Aorta (tissue), 5 donors: ENCODE measurements at places on chromosomes 1 and 21.

DNA sequence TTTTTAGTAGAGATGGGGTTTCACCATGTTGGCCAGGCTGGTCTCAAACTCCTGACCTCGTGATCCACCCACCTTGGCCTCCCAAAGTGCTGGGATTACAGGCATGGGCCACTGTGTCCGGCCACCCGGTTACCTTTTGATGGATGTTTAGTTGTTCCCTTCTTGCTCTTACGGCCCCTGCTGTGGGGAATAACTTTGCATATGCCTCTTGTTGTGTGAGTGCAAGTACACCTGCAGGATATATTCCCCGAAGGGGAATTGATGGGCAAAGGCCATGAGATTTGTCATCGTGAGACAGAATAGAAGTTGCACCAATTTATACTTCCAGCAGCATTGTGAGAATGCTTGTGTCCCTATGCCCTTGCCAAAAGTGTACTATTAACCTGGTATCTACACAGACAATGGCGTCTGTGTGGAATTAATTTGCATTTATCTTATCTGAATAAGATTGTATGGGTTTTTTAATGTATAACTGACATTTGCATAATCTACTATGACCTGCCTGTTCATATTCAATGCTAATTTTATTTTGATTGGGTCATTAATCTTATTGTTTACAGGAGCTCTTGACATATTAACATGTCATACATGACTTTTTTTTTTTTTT is 8.1 kb downstream of the IL6R start:
- no peak for DNase-seq

DNA sequence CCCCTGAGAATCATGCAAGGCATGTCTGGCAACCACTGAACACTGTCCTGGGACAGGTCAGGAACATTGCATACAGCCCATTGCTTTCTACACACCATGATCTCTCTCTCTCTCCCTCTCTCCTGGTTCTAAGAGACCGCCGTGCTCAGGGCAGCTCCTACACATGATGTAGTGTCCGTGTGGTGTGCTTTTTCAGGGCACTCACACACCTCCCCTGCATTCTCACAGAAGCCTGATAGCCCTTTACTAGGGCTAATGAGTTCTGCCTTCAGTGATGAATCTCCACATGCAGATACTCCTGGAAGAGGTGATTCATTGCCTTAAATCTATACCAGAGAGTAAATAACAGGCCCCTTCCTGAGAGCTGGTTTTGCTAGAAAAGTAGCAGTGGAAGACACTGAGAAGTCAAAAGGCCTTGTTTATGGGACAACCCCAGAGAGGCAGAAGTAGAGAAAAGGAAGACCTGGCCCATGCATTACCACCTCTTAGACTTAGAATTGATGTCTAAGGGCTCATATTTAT is 7.2 kb upstream of the OLFML2B start:
- DNase-seq = no peak

DNA sequence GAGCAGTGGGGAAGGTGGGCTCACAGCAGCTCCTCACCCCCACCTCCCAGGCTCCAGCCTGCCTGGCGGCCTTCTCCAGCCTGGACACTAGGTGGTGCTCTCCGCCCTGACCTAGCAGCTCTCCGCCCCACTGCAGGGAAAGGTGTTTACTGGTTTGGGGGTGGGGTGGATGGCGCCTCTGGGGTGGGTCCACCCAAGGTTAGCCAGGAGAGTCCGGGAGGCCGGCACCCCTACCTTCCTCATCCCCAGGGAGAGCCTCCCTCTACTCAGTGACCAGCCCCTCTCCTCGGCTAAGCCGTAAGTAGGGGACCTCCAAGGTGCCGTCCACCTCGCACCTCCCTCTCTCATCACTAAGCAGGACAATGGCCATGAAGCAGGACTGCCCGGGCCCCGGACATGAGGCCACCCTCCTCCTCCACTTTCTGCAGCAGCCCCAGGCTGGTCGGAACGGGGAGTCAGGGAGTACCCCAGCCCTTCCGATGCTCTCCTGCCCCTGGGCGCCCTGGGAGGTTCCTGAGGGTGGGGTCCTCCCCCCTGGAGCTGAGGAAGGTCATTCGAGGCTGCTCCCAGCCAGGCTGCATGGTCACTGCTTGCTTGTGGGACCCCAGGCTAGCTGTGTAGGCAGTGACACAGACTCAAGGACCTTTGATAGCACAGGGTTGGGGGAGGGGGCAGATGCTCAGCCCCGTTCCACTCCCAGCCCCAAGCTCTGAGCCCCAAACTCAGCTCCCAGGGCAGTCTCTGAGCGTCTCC is 101.4 kb upstream of the VAMP3 start:
- no peak for DNase-seq

GRCh38 chr1:150905301-150905700 is 18.4 kb downstream of the CTXND2 start:
- DNase-seq = no peak

DNA sequence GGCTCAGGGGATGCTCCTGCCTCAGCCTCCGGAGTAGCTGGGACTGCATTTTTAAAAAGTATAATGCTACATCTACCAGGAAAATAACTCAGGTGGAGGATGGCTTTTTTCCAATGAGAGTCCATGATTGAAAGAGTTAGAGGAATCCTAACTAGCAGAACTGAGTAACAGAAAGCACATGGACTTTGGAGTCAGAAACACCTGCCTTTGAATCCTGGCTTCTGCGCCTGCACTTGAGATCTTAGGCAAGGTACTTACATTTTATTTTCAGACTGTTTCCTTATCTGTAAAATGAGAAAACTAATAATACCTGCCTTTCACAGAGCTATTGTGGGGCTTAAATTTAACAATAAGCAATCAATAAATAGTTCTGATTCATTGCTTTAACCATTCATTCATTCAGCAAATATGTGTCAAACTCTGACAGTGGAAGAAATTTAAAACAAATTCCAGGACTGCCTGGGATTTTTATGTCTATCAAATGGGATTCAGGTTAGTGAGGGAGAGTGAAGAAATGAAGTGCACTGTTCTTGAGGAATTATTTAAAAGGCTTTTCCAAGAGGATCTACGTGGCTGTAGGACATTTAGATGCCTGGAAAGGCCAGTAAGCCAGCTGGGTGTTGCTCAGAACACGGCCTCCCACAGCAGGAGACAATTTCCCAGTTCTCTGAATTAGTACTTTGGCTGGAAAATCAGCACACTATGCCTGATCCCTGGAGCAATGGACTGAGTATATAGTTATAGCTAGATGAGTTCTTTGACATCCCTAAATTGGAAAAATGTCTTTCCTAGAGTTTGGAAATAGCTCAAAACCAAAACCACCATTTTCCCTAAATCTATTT is 12.8 kb upstream of the LBR start:
- no peak for DNase-seq

- no peak for DNase-seq
Measured at GRCh38 chr1:87318806-87319205, 9.9 kb upstream of the LMO4 start.

GRCh38 chr1:183318433-183318832 is 99.7 kb downstream of the NMNAT2 start:
- peak; percentile 89 for DNase-seq

DNA sequence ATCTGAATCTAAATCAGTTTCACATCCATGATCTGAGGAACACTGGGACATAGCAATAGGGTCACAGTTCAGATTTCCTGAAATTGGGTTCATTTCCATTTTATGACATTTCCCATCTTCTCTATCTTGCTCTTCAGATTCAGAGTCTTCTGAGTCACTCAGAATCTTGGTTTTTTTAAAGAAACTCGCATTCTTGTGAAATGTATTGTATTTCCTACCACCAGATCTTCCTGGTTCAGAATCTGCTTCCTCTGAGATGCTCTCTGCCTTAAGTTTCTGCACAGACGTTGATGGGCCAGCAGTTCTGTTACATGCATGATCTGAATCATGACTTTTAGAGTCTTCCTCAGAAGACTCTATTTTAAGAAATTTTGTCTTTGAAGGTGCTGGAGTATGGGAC is 15.5 kb upstream of the PSMG1 start:
- no peak for DNase-seq

- no peak for DNase-seq
Measured at GRCh38 chr21:42250422-42251403, 31.8 kb downstream of the ABCG1 start.

DNA sequence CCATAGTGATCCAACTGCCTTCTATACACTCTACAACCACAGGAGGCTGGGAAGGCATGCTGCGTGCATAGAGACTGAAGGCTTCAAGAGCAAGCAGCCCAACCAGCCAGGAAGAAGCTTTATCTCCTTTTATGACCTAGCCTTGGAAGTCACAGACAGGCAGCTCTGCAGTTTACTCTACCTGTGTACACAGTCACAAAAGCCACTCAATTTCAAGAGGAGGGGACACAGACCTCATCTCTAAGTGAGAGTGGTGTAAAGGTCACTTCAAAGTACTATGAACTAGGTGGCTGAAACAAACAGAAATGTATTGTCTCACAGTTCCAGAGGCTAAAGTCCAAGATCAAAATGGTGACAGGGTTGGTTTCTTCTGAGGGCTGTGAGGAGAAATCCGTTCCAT is 69.6 kb upstream of the GJB5 start:
- DNase-seq = no peak

GRCh38 chr1:172408958-172409357 is 11.5 kb upstream of the C1orf105 start:
- no peak for DNase-seq

- no peak for DNase-seq
Measured at GRCh38 chr1:116374353-116375147, 1.5 kb downstream of the ATP1A1 start.
